ENCODE measurements at places on chromosomes 5 and 9.

GRCh38 chr9:89498852-89499480 lies 1.1 kb upstream of the SEMA4D start:
- DNase-seq = no peak

- no peak for DNase-seq
These were observed 22.5 kb upstream of the SUB1 start for GRCh38 chr5:32562843-32563242.

DNA sequence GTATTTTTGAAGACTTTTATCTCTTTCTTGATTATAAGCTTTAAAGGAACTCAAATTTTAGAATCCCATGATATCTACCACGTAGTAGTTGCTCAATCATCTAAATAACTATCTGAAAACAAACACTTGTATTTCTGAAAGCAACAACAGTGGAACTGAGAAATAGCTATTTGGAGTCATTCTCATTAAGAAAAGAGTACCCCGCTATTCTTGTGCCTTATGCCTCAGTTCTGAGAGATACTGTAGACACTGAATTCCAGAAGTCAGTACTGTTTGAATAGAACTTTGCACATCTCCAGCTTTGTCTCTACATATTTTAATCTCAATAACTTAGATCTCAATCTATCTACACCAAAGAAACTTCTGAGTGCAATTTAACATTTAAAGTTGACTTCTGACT lies 11.4 kb downstream of the CHD1 start:
- DNase-seq = no peak

DNA sequence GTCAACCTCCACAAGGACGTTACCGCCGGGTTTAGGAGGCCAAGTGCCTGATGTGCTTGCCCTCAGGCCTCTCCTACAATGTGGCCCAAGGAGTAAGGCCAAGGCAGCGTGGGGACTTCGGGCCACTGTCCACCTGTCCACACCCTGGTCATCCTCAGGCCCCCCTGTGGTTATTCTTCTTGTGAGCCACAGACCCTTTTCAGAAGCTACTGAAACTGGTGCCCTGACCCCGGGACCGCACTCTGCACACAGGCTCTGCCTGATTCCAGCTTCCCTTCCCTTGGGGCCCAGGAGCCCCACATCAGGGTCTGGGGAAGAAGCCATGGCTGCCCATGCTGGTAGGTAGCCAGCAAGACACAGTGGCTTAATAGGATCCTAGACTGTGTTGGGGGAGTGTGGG lies 128.8 kb downstream of the OLFM1 start:
- DNase-seq = no peak

Measured in lung microvascular endothelial cell (primary cell).